ENCODE measurements at places on chromosomes 5 and 9. TPM values are rescaled to one million over a fixed set of nuclear protein-coding genes. Genes with fewer than 3 reads are reported as not detected.

- no peak for DNase-seq
These were observed 6.3 kb upstream of the CLPTM1L start for GRCh38 chr5:1351156-1351555.

GRCh38 chr5:108786806-108787483, 39.2 kb downstream of the FER start:
- DNase-seq, result no peak

- DNase-seq, result no peak
These were observed 24.2 kb downstream of the DYNC2I2 start for GRCh38 chr9:128632486-128632885.

Gene NAIP
- 21.4 TPM for total RNA-seq

GRCh38 chr9:504921-505740, 290.5 kb downstream of the DOCK8 start:
- DNase-seq, result no peak

Gene FOXD4
- not detected for total RNA-seq

Gene ABITRAM
- total RNA-seq, result 9.2 TPM

GRCh38 chr9:33315371-33315770, 25.1 kb downstream of the NFX1 start:
- no peak for DNase-seq

Gene LECT2
- total RNA-seq, result not detected
